ENCODE measurements at places on chromosomes 12 and 14.

GRCh38 chr14:26597071-26597588 is 703 bp downstream of the NOVA1 start:
- DNase-seq, result no peak

DNA sequence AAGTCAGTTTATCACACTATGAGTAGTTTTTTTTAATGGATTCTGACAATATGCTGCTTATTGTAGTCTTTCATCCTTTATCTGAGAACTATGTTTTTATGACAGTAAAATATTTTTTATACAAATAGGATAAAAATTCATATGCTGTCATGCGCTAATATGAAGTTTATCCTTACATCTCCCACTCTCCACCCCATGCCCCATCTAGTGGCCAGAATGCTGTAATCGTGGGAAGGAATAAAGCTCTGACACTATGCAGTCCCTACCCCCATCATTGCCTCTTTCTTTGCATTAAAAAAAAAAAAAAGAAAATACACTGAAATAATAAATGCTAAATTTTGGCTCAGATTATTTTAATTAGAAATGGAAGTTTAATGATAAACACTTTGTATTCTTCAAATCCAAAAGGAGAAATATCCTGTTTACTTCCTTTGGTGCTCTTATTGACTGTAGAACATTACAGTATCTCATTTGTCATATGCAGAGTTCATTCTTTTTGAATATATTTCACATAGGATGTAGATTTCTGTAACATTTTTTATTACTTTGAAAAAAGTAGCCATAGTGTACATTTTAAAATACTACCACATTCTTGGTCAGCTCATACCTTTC is 145.9 kb upstream of the SLCO1C1 start:
- no peak for DNase-seq

DNA sequence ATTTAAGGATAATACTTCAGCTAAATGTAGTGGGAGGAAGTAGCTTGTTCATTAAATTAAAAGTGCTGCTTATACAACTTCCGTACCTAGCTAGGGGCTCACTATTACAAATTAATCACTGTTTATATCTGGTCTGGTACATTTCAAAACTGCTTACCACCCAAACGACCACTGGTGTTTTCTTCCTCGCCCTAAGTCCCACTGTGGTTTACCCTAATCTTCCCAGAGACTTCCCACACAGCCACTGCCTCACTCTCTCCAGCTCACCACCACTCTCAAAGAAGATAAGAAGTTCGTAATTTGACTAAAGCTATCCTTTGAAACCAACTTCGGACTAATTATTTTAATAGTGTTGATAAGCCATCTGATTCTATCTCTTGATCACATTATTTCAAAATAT is 62.6 kb downstream of the PLXNC1 start:
- DNase-seq, result no peak

- no peak for DNase-seq
Observed at GRCh38 chr12:81517296-81517695, 241.9 kb downstream of the PPFIA2 start.

GRCh38 chr12:108129017-108129812 is at the start of gene WSCD2:
TSS of gene WSCD2 (plus strand) at chr12:108129288. CDS start at chr12:108195833, 66,545 bp downstream.
- no peak for DNase-seq

- DNase-seq, result no peak
Observed at GRCh38 chr12:34526946-34527345, 504.6 kb downstream of the ALG10 start.

DNA sequence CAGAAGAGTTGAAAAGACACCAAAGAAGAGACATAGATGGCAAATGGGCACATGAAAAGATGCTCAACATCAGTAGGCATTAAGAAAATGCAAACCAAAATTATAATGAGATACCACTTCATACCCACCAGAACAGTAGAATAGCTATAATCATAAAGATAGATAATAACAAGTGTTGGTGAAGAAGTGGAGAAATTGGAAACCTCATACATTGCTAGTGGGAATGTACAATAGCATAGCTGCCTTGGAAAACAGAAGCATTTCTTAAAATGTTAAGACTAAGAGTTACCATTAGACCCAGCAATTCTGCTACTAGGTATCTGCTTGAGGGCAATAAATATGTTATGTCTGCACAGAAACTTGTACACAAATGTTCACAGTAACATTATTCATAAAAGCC is 78.8 kb downstream of the ACADS start:
- no peak for DNase-seq

GRCh38 chr14:55301437-55302121 is 30.4 kb downstream of the FBXO34 start:
- DNase-seq, result no peak

DNA sequence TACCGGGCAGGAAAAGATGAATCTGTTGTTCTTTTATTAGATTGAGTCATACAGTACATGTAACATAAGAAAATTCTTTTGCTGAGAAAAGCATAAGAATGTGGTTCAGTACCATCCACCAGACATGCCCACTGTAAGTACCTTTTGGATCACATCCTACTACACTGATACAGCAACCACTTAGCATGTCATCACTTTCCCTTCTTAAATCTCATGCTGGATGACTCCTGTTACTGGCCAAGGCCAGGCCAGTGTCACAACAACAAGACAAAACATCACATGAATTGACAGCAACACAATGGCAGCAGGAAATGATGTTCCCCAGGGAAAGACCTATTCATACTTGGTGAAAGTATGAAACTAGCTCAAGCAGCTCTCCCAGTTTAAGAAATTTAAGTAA is 46.4 kb downstream of the STXBP6 start:
- DNase-seq, result no peak

- no peak for DNase-seq
Observed at GRCh38 chr12:1306817-1307216, 287.6 kb downstream of the FBXL14 start.

DNA sequence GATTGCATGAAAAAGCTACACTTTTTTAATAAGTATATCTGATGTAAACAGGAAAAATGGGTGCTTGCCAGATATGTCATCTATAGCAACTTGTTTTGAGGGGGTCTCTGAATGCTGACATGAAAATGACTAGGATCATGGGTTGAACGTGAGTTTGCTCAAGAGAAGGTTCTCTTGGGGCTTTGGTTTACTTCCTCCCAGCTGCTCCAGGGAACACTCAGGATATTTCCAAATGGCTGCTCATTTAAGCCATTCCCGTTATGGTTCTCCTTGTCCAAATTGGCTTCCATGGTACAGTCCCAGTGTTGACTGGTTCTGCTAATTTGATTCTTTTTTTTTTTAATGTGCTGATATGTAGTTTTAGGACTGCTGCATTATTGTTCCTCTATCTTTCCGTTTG is 118.3 kb downstream of the ETV6 start:
- DNase-seq, result no peak

- DNase-seq, result no peak
Observed at GRCh38 chr14:95189367-95190132, 32.2 kb upstream of the DICER1 start.

DNA sequence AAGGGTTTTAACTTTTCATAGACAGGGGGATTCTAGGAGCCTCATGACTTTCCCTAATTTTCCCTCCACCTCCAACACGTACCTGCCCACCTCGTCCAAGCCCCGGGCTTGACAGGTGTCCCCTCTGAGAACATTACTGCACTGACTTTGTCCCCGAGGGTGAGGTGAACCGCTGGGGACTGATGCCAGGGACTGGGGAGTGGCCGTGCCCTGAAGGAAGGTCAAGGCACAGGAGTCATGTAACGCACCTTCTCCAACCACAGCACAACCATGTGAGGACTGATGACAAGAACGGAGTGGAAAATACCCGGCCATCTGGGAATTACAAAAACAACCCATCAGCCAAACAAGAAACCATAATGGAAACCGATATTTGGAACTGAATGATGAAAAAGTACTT is 214.7 kb upstream of the C14orf180 start:
- DNase-seq, result no peak

- DNase-seq, result no peak
Observed at GRCh38 chr12:97616946-97617345, 154.3 kb downstream of the RMST start.
